ENCODE measurements at places on chromosomes 12 and 14.

DNA sequence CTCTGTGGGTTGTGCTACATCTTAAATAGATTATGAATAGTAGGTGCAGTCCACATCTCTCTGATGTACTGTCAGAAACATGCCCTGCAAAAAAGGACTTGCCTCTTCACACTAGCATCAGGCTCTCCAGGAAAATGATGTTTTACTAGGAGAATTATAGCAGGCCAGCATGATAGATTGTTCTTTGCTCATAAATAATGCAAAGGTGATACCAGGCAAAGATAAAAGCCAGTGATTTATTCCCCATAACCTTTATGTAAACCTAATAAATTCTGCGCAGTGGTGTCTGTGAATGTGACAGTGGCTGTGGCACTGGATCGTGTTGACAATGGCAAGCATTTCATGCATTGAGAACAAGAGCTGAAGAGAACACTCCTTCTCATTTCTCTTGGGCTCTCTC lies 646.5 kb upstream of the SEL1L start:
- no peak for DNase-seq

GRCh38 chr12:73677520-73678291 lies 859.9 kb upstream of the ATXN7L3B start:
- DNase-seq: no peak

DNA sequence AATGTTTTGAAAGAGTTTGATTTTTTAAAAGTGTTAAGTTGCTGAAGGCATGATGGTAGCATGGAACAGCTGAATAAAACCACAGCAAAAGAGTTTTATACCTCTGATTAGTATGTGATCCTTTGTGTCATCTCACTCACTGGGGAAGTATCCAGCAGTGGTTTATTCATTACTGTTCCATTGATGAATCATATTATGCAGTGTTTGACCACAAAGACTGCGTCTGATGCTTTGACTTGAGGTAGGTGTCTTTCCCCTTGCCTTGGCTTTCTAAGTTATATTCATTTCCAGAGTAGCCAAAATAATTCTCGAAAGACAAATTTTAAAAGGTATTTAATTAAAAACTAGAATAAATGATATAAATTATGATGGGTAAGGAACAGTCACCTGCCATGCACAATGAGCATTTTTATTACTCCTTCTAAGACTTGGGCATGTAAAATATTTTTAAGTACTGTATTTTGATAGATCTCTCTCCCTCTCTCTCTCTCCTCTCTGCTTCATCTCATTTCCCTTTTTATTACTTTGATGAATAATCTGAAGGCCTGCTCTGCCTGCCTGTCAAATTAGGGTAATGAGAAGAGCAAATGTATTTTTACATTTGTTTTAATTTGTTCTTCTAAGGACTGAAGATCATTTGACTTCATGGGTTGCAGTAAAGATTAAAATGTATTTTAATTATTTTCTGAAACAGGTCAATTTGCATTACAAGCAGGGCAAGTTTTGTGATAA lies 164.9 kb downstream of the NAV3 start:
- DNase-seq: peak; percentile 74

DNA sequence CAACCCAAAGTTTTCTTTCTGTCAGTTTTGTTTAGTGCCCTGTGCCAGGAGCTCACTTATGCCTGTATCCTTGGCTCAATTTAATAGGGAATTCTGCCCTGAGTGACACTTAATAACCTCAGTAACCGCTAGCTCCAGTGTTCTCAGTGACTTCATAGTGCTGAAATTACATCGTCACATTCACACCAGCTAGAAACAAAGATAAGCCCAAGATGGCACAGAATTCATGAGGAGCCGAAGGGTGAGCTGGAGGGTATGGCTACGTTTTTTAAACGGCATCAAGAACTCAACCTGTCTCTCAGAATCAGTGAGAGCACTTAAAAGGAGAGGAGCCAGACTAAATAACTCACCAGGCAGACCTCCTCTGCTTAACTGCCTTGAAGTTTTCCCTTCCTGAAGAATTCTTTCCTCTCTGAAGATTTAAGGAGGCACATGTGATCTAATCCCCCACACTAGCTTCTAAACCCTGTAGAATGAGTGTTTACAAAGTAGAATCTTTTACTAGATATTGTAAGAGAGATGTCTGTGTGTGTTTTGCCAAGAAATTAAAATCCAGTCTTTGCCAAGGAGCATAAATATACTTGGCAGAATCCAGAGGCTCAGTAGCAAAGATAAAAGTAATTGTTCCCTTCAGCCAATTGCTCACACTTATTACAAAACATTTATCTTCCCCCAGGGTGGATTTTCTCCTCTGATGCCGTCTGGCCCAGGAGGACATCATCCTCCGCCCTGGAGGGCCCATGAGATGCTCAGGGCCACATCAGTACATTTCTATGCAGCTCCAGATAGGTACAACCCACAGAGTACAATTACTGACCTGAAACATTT lies 37.3 kb downstream of the PTGER2 start:
- peak; percentile 73 for DNase-seq

DNA sequence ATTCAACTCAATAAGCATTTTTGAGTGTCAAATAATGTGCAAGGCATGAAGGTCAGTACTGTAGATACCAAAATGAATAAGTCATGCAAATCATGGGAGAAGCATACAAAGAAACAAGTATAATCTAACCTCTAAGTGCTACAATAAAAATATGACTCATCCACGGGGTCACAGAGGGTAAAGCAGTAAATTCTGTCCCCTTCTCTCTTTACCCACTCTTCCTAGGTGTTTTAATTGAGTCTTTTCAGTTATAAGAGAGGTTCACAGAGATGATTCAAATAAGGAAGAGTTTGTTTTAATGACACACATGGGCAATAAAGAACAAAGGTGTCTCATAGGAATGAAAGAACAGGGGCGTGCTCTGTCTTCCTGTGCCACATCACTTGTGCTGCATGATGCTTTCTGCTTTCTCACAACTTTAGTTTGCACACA lies 71.5 kb upstream of the DAAM1 start:
- DNase-seq: peak; percentile 38
